IMR-90 (cell line): ENCODE measurements at places on chromosomes 5 and 9. TPM values are rescaled to one million over a fixed set of nuclear protein-coding genes. Genes with fewer than 3 reads are reported as not detected.

DNA sequence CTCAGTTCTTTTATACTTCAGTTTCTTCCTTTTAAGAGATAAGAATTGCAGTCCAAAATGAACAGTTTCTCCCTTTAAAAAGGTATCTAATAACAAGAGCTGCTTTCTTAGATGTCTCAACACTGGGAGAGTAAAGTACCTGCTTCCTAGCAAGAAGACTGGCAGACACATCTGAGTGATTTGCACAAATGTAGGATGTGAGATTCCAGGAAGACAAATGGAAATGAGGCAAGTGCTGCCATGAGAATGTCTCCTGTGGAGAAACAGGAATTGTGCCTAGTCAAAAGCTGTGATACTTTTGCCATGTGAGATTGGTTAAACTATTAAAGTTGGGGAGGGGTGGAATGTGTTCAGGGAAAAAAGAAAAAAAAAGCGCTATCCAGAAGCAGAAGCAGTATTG is 159.1 kb downstream of the HTR1A start:
- no peaks in the 10 kb centered on the region for H3K36me3 ChIP-seq
- DNase-seq, result no peak
- no peaks in the 10 kb centered on the region for H3K4me1 ChIP-seq
- H3K4me3 ChIP-seq, result no peak overlapping the region

DNA sequence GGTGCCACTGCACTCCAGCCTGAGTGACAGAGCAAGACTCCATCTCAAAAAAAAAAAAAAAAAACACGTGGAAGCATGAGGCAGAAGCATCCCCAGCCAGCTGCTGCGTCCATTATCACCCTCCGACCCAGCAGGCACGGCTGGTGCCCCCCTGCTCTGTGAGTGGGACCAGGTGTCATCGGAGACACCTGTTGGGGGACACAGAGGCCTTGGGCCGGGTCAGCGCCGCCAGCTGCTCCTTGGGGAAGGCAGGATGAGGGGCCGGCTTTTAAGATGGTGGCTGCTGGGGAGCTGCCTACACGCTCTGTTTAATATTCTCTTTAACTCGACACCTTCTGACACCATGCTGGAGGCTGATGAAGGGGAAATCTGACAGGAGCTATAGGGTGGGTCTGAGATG is 80.2 kb upstream of the RUFY1 start:
- no peaks in the 10 kb centered on the region for H3K4me1 ChIP-seq
- H3K27me3 ChIP-seq, result no peaks in the 10 kb centered on the region
- H3K4me3 ChIP-seq, result no peak overlapping the region
- H3K27ac ChIP-seq, result no peak overlapping the region
- no peak for DNase-seq

Gene DNAH5
- 4.3 and 4.7 TPM in 2 replicates for total RNA-seq

Gene ABCA2
- total RNA-seq, result 3.8 and 4.4 TPM in 2 replicates

DNA sequence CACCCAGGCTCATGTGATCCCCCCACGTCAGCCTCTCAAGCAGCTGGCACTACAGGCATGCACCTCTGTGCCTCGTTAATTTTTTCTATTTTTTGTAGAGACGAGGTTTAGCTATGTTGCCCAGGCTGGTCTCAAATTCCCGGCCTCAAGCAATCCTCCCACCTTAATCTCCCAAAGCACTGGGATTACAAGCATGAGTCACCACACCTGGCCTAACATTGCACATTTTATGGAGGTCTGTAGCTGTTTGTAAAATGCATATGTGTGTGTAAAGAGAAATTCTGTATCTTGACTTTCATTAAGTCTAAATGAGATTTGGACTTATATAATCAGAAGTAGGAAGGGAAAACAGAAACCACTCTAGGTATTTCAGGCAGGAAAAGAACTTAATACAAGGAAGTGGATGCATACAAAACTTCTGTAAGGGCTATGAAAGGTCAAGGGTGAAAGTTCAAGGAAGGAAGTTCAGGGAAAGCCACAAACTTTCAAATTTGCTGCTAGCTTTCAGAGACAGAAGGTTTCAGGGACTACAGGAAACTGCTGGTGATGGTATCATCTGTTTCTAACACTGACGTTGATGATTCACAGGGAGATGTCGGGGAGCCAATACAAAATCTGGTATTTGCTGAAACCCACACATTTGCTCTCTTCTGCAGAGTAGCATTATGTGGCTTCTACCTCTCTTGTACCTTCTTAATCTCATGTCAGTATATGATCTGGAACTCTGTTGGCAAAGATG is 209.4 kb downstream of the PIK3R1 start:
- H3K36me3 ChIP-seq, result no peaks in the 10 kb centered on the region
- peaks cover under 1% of the 10 kb centered on the region; the same call in 1 of the 2 replicates for H3K4me1 ChIP-seq
- no peaks in the 10 kb centered on the region for H3K27me3 ChIP-seq
- H3K4me3 ChIP-seq, result no peak overlapping the region
- H3K27ac ChIP-seq, result no peak overlapping the region
- DNase-seq, result peak; percentile 49

GRCh38 chr5:143106174-143106573 is 297.3 kb downstream of the NR3C1 start:
- peak; percentile 77 for DNase-seq
- H3K27ac ChIP-seq, result no peak overlapping the region
- H3K4me3 ChIP-seq, result no peak overlapping the region

GRCh38 chr9:114432323-114433067 is 44.7 kb upstream of the AKNA start:
- no peak overlapping the region for H3K4me3 ChIP-seq
- peaks cover 22% of the 10 kb centered on the region for H3K27me3 ChIP-seq
- DNase-seq, result no peak
- no peaks in the 10 kb centered on the region for H3K4me1 ChIP-seq
- no peaks in the 10 kb centered on the region for H3K36me3 ChIP-seq

- H3K4me3 ChIP-seq, result no peak overlapping the region
- no peaks in the 10 kb centered on the region for H3K36me3 ChIP-seq
- no peaks in the 10 kb centered on the region for H3K4me1 ChIP-seq
- no peak overlapping the region for H3K27ac ChIP-seq
- H3K27me3 ChIP-seq, result no peaks in the 10 kb centered on the region
Observed at GRCh38 chr5:88051148-88051547, 217.5 kb downstream of the TMEM161B start.

Gene UNC5A
- not detected in 2 replicates for total RNA-seq

DNA sequence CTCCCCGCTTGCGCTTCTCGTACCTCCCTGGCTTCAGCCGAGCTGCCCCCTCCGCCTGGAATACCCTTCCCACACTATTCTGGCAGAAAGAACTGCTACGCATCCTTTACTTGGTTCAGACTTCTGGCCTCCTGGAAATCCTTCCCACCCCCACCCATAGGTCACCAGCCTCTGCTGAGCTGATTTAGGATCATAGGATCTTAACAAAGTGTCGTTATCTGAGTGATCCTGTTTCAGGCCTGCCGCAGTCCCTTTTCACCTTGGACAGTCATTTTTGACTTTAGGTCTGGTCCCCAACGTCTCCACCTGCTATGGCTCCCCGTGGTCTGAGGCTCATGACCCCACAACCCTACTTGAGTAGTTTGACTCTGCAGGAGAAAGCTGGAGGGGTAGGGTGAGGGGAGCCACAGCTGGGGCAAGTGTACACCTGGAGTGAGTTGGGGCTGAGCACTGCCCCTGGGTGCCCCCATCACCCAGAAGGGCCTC is 27.3 kb downstream of the EGR1 start:
- H3K4me1 ChIP-seq, result peaks cover 18% of the 10 kb centered on the region
- peaks cover 11% of the 10 kb centered on the region; the same call in 1 of the 2 replicates for H3K27me3 ChIP-seq
- peak overlapping the region; percentile 66 for H3K27ac ChIP-seq
- no peaks in the 10 kb centered on the region for H3K36me3 ChIP-seq
- peak overlapping the region; percentile 58 for H3K4me3 ChIP-seq
- DNase-seq, result no peak

- H3K27me3 ChIP-seq, result no peaks in the 10 kb centered on the region
- H3K4me1 ChIP-seq, result peaks cover 4% of the 10 kb centered on the region; the same call in 1 of the 2 replicates
- DNase-seq, result no peak
- peaks cover 16% of the 10 kb centered on the region for H3K36me3 ChIP-seq
- no peak overlapping the region for H3K27ac ChIP-seq
Observed at GRCh38 chr5:59021286-59021673, 438.4 kb downstream of the RAB3C start.

DNA sequence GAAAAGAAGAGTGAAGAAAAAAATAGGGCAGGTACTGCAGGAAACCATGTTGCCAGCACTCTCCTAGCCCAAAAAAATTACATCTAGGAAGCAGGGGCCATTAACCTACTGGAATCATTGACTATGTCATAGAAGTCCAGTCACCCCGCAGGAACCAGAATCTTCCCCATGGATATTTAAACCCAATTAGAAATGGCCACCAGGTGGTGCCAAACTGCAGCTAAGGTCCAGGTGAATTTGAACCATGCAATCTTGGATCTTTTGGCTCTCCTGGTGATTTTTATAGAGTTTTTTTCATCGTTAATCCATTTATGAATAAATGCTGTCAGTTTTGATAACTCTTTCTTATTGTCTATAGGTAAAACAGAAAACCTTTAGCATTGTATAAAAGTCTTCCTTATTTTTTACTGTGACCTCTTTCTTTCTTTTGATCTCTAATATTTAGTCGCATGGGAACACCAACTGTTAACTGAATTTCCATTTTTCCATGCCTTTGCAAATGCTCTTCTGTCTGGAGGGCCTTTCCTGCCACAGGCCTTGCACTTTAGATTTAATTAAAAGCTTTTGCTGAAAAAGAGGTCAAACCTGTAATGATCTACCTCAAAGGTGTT is 147.5 kb upstream of the FGF10 start:
- H3K27me3 ChIP-seq, result no peaks in the 10 kb centered on the region
- H3K27ac ChIP-seq, result no peak overlapping the region
- peak; percentile 17 for DNase-seq
- H3K4me3 ChIP-seq, result no peak overlapping the region
- H3K36me3 ChIP-seq, result no peaks in the 10 kb centered on the region

DNA sequence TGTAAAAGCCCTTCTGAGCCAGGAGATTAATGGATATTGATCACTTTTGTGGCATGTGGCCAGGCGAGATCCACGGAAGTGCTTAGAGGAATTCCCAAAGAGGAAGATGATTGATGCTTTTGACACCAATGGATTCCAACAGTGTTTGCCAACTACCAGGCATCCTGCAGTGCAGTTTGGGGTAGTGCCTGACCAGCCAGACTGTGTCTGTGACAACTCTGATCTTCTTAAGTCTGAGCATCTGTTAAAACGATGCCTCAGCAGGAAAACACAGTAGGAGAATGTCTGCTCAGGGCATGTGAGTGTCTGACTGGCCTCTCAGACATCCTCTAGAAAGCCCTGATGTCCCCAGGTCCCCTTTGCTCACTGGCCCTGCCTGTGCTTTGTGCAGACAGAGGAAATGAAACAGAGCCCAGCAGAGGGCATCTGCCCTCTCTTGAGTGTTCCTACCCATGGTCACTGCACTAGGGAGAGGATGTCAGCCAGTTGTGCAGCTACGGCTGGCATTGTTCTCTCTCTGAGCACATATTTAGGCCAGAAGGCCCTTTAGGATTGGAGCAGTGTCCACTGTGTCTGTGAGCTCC is 57.0 kb downstream of the TRPC7 start:
- H3K4me1 ChIP-seq, result no peaks in the 10 kb centered on the region
- no peak for DNase-seq
- no peak overlapping the region for H3K27ac ChIP-seq

Gene ANKRD34B
- total RNA-seq, result not detected in 2 replicates

Gene KIF12
- not detected in 2 replicates for total RNA-seq

- peaks cover 4% of the 10 kb centered on the region; the same call in 1 of the 2 replicates for H3K4me1 ChIP-seq
- peaks cover 3% of the 10 kb centered on the region; the same call in 1 of the 2 replicates for H3K36me3 ChIP-seq
- peak overlapping the region; percentile 48 for H3K4me3 ChIP-seq
Observed at GRCh38 chr5:57176350-57176857, 2.5 kb downstream of the GPBP1 start.

DNA sequence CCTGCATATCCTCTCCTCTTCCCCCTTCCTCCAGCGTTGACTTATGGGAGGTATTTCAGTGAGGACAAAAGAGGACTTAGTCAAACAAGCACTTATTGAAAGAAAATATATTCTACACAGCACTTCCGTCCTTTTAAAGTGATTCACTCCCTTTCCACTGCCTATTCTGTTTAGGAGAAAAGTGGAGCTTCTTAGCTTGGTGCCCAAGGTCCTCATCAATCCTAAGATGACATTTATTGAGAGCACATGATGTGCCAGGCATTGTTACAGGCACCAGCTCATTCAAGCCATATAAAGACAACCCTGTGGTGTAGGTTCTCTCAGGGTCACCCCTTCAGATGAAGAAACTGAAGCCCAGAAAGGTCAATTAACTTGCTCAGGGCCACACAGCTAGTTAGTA is 95.9 kb downstream of the KCNIP1 start:
- no peaks in the 10 kb centered on the region for H3K36me3 ChIP-seq
- no peak overlapping the region for H3K4me3 ChIP-seq
- H3K27ac ChIP-seq, result no peak overlapping the region

DNA sequence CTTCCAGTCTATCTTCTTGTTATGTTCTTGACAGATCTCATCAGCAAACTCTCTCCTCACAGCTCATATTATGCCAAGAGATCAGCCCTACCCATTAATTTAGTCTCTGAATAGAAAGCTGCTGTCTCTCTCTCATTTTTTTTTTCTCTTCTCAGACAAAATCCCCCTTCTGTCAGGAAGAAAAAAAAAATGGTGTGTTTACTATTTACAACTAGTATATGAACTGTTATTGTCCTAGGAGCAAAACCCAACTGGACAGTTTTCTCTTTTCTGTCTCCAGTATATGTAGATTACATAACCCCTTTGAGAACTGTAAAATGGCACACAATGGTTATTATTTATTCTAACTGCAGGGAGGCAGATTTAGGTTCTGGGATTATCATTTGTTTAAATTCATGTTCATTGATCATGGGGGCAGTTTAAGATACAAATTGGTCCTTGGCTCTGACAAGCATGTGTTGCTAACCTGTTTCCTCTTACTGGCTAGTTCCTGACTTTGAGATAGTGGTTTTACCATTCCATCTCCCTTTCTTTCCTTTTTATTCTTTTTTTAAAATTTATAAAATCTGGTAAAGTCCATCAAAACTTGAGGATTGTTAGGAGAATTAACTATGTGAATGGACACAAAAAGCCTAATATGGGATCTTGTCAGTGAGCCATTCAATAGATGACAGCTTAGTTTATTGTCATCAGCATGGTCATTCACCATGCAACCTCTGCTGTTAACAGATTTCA is 210.0 kb upstream of the PAPPA start:
- H3K36me3 ChIP-seq, result no peaks in the 10 kb centered on the region
- no peak for DNase-seq
- H3K4me3 ChIP-seq, result no peak overlapping the region
- peaks cover 28% of the 10 kb centered on the region for H3K4me1 ChIP-seq

DNA sequence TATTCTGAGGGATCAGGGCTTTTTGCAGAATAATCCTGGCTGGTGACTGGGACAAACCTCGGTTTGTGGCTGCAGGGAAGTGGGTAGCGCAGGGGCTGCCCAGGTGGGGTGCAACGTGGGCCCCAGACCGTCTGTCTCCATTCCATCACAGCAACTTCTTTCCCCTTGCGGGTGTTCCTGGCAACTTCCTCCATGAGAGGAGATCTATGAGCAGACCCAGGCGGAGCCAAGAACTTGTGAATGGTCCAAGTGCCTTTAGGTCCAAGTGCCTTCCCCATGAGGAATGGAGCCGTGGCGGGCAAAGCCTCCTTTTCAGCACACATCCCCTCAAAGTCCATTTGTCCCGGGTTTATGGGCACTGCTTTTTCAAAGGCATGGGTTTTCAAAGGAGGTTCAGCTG is 136.5 kb downstream of the PHF2 start:
- no peak overlapping the region for H3K4me3 ChIP-seq
- DNase-seq, result no peak
- H3K27me3 ChIP-seq, result no peaks in the 10 kb centered on the region; the same call in 1 of the 2 replicates
- no peaks in the 10 kb centered on the region for H3K36me3 ChIP-seq
- H3K27ac ChIP-seq, result no peak overlapping the region
- no peaks in the 10 kb centered on the region for H3K4me1 ChIP-seq

- no peak overlapping the region for H3K27ac ChIP-seq
- DNase-seq, result no peak
- no peaks in the 10 kb centered on the region for H3K36me3 ChIP-seq
- no peaks in the 10 kb centered on the region for H3K4me1 ChIP-seq
- H3K27me3 ChIP-seq, result no peaks in the 10 kb centered on the region; the same call in 1 of the 2 replicates
Observed at GRCh38 chr9:107973451-107973850, 483.9 kb upstream of the KLF4 start.
